Fibroblast of pulmonary artery (primary cell): ENCODE measurements at places on chromosomes 1 and 21.

GRCh38 chr1:198934901-198935305 lies 296.1 kb downstream of the PTPRC start:
- no peak for DNase-seq

- DNase-seq = peak; percentile 77
Measured at GRCh38 chr1:31639543-31639942, 5.1 kb downstream of the PEF1 start.

DNA sequence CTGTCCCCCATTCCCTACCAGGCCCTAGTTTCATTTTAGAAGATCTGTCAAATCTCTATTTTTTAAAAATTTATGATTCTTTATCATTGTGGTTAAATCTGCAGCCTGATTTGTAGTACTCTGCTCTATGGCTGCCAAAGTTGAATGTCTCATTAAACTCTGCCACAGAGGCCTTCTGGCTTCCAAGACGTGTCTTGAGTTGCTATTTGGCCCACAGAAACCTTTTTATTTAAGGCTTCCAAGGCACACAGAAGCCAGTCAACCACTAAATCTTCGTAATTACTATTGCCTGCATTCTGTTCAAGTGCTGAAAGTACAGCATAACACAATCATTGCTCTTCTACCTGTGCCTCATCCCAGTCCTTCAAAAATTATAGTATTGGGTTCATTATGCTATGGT lies 971.0 kb downstream of the NCAM2 start:
- DNase-seq = no peak

DNA sequence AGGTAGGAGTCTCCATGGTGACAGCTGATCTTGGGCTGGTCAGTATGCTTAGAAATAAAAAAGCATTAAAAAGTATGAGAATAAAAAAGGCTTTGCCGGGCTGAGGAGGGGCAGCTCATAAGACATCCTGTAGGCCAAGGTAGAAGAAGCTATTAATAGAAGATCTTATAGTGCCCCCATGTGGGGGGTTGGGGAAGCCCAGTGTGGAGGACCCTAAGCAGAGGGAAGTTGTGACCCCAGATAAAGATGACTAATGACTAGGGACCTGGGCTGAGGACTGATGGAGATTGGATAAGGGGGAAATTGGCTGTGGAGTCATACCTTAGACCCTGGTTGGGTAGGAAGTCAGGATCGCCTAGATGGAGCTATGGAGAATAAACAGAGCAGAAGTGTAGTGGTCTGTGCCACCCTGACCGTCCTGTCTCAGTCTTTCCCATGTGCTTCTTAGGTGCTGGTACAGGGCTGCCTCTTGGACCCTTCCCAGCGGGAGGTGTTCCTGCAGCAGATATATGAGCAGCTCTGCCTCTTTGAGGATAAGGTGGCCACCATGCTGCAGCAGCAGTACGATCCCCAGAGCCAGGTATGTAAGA lies 25.0 kb downstream of the SZT2 start:
- DNase-seq = peak; percentile 66

DNA sequence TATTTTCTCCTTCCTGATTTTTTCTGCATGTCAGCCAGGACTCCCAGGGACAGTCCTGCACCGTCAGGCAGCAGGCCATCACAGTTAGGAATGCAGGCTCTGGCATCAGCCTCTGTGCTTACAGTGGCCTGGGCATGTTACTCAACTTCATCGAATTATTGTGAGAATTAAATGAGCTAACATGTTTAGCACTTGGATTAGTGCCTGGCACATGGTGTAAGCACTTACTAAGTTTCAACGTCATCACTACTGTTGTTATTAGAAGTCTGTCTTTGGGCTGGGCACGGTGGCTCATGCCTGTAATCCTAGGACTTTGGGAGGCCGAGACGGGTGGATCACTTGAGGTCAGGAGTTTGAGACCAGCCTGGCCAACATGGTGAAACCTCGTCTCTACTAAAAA lies 45.1 kb downstream of the SCCPDH start:
- DNase-seq = peak; percentile 75

GRCh38 chr1:60329651-60330050 lies 256.1 kb upstream of the C1orf87 start:
- no peak for DNase-seq
